ENCODE measurements at places on chromosomes 3 and 15. TPM values are rescaled to one million over a fixed set of nuclear protein-coding genes. Genes with fewer than 3 reads are reported as not detected.

DNA sequence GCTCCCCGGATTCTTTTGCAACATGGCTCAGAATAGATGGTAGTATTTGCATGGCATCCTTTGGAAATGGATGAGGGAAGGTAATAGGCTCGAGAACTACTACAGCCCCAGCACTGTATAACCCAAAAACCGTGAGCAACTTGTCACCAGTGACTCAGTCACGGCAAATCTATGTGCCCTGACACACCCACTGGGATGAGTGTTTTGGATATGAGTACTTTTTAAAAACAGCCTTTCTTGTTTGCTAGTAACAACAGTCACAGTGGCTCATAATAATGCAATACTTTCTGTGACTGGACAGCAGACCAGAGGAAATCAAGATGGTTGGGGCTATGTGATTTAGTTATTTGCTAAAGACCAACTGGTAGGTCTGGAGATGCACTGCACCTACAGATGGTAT, 299.6 kb downstream of the ULK4 start:
- DNase-seq = no peak
- H3K27ac ChIP-seq = no peak overlapping the region
- no peaks in the 10 kb centered on the region for H3K27me3 ChIP-seq
- no peak overlapping the region for H3K4me3 ChIP-seq

DNA sequence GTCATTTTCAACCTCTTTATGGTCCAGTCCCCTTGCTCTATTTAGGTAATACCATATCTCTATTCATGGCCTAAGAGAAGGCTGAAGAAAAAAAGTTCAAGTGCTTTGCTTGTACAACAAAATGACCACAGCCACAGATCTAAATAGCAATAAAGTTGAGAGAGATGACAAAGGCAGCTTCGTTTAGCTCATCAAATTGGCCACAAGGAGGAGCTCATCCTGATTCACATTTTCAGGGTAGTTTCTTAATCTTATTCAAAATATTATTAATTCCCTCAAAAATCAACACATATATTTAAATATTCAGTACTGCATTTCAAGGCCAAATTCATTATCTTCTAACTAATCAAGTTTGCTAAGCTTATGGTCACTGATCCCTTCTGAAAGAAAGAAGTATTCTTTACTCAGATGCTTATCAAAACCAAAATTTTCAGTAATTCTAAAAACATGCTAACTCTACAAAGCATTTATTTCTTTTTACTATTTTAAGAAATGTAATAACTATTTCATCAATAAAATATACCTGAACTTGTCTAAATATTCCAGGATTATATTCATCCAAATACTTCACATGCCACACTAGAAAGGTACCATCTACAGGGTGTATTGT, 85.5 kb downstream of the DMXL2 start:
- H3K27ac ChIP-seq = no peak overlapping the region
- H3K4me3 ChIP-seq = no peak overlapping the region
- no peaks in the 10 kb centered on the region for H3K4me1 ChIP-seq

GRCh38 chr15:56683908-56684307, 49.4 kb downstream of the ZNF280D start:
- no peak overlapping the region for H3K4me3 ChIP-seq
- H3K36me3 ChIP-seq = peaks cover 4% of the 10 kb centered on the region
- H3K27me3 ChIP-seq = no peaks in the 10 kb centered on the region
- H3K4me1 ChIP-seq = no peaks in the 10 kb centered on the region

DNA sequence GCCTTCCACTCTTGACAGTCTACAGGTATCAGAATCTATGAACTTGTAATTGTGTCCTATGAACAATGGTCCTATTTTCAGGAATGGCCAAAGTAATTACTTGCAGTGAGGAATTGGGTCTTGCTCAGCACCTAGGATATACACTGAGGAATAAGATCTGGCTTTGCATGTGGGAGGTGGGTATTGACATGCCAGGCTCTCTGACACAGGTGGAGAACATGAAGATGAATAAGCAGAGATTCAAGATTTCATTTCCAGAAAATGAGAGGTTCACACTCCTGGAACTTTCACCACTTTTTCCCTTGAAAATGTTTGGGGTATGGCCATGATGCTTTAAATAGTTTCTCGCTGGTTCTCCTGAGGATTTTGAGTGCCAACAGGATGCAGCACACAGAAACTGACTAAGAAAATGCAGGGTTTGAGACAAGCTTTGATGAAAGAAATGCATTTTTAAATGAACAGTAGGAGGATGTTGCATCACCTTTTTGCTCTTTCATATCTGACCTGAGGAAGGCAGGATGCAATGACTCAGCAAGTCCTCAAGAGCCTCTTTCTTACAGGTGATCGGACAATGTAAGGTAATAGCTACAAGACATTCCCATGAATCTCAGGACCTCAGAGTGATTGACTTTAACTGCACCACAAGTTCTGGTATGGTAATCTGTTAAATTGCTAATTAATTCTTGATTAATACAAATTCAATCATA, 3.7 kb downstream of the HRG start:
- H3K27me3 ChIP-seq = no peaks in the 10 kb centered on the region
- no peaks in the 10 kb centered on the region for H3K36me3 ChIP-seq
- no peak overlapping the region for H3K27ac ChIP-seq
- no peaks in the 10 kb centered on the region for H3K4me1 ChIP-seq
- DNase-seq = no peak
- H3K4me3 ChIP-seq = no peak overlapping the region

GRCh38 chr3:30761374-30761773, 133.1 kb downstream of the GADL1 start:
- no peak for DNase-seq
- H3K36me3 ChIP-seq = no peaks in the 10 kb centered on the region
- H3K27ac ChIP-seq = no peak overlapping the region
- H3K4me3 ChIP-seq = no peak overlapping the region

DNA sequence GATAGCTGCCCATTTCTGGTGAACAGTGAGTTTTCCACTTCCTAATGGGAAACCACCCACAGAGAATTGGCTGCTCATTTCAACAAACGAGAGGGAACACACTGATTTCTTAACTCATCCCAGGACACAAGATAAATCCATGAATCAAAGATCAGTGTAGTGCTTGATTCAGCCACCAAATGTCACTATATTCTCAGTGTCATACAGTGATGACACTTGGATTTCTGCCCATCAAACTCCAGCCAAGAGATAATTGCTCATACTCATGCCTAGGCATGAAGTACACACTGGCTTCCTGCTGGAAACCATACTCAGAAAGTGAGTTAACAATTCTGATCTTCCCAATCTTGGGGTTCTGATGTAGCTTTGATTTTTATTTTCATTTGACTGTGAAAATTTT, 35.4 kb upstream of the GRM7 start:
- H3K4me3 ChIP-seq = no peak overlapping the region
- no peaks in the 10 kb centered on the region for H3K36me3 ChIP-seq
- no peak overlapping the region for H3K27ac ChIP-seq
- H3K27me3 ChIP-seq = no peaks in the 10 kb centered on the region

DNA sequence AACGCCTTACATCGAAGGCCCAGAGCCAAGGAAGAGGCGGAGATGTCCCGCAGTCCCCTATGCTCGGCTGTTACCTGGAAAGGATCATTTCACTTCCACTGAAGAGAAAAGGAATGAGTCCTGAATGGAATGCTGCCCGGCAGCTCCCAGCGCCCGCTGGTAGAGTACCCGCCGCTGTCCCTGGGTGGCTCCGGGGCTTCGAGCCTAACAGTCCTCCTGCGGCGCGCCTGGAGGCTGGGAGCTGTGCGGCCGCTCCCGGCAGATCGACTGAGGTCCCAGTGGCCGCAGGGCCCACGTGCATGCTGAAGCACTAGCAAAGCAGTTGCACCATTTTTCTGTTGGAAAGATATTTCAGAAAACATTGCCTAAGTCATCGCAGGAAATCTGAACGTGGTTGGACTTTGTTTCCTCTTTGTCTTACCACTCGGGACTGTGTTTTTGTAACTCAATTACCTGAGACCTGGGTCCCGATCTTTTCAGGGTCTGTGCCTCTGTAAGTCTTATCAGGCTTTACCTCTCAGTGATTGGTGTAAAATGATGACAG, 984 bp downstream of the RNU6-1 start:
- peaks cover 9% of the 10 kb centered on the region for H3K4me1 ChIP-seq
- peaks cover 23% of the 10 kb centered on the region for H3K27me3 ChIP-seq
- peak; percentile 58 for DNase-seq
- H3K36me3 ChIP-seq = no peaks in the 10 kb centered on the region

- H3K4me3 ChIP-seq = peak overlapping the region; percentile 37
- H3K27ac ChIP-seq = peak overlapping the region; percentile 100
- no peaks in the 10 kb centered on the region for H3K27me3 ChIP-seq
Measured at GRCh38 chr15:92881211-92881754, 18.8 kb upstream of the CHD2 start.

GRCh38 chr15:56812961-56813360, 79.7 kb upstream of the ZNF280D start:
- no peak overlapping the region for H3K4me3 ChIP-seq
- no peaks in the 10 kb centered on the region for H3K27me3 ChIP-seq
- H3K27ac ChIP-seq = no peak overlapping the region
- no peaks in the 10 kb centered on the region for H3K36me3 ChIP-seq

- no peak overlapping the region for H3K4me3 ChIP-seq
- H3K36me3 ChIP-seq = no peaks in the 10 kb centered on the region
- no peak for DNase-seq
- no peaks in the 10 kb centered on the region for H3K4me1 ChIP-seq
- no peak overlapping the region for H3K27ac ChIP-seq
Measured at GRCh38 chr3:88028876-88029275, 29.9 kb downstream of the CGGBP1 start.

DNA sequence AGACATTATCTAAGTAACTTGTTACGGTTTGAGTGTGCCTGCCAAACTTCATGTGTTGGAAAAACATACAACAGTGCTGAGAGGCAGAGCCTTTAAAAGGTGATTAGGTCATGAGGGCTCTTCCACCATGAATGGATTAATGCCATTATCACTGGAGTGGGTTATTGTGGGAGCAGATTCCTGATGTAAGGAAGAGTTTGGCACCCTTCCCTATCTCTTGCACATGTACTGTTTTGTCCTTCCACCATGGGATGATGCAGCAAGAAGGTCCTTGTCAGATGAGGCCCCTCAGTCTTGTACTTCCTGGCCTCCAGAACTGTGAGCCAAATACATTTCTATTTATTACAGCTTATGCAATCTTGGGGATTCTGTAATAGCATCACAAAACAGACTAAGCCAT, 413.9 kb downstream of the EPHA3 start:
- H3K4me1 ChIP-seq = no peaks in the 10 kb centered on the region
- DNase-seq = no peak
- H3K27ac ChIP-seq = no peak overlapping the region
- no peak overlapping the region for H3K4me3 ChIP-seq

- no peak for DNase-seq
- peak overlapping the region; percentile 8 for H3K27ac ChIP-seq
- no peaks in the 10 kb centered on the region for H3K36me3 ChIP-seq
- no peak overlapping the region for H3K4me3 ChIP-seq
Measured at GRCh38 chr3:56761887-56762651, 39.7 kb downstream of the ARHGEF3 start.

GRCh38 chr15:52180196-52180835, 10.9 kb downstream of the GNB5 start:
- DNase-seq = no peak
- peaks cover 3% of the 10 kb centered on the region for H3K4me1 ChIP-seq
- H3K27ac ChIP-seq = peak overlapping the region; percentile 100
- no peaks in the 10 kb centered on the region for H3K36me3 ChIP-seq
- no peaks in the 10 kb centered on the region for H3K27me3 ChIP-seq

DNA sequence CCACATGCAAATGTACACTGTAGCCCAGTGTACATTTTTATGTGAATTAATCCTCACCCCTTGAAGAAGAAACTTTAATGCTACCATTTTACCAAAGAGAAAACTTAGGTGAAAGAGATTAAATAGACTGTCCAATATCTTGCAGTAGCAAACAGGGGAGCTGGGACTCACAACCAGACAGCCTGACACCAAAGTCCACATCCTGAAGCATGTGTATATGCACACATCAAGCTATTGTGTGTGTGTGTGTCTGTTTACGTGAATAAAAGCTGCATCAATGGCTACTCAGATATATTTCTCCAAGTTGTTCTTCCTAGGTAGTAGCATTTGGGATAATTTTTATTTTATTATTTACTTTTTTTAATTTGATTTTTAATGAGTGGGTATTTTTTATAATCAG, 6.7 kb downstream of the ANO10 start:
- no peak overlapping the region for H3K4me3 ChIP-seq
- H3K4me1 ChIP-seq = no peaks in the 10 kb centered on the region
- no peak overlapping the region for H3K27ac ChIP-seq
- no peaks in the 10 kb centered on the region for H3K36me3 ChIP-seq
- H3K27me3 ChIP-seq = no peaks in the 10 kb centered on the region
- DNase-seq = no peak

DNA sequence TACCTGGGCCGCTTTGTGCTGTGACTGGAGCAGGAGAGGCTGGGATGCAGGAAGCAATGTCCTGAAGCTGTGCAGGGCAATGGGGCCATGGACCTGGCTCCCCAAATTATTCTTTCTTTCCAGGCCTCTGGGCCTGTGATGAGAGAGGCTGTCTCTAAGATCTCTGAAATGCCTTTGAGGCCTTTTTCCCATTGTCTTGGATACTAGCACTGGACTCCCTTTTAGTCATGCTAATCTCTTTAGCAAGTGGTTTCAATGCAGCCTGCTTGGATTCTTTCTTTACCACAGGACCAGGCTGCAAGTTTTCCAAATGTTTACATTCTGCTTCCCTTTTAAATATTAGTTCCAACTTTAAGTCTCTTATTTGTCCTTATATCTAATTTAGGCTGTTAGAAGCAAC, 64.8 kb upstream of the SGO1 start:
- H3K4me1 ChIP-seq = no peaks in the 10 kb centered on the region
- no peaks in the 10 kb centered on the region for H3K36me3 ChIP-seq

DNA sequence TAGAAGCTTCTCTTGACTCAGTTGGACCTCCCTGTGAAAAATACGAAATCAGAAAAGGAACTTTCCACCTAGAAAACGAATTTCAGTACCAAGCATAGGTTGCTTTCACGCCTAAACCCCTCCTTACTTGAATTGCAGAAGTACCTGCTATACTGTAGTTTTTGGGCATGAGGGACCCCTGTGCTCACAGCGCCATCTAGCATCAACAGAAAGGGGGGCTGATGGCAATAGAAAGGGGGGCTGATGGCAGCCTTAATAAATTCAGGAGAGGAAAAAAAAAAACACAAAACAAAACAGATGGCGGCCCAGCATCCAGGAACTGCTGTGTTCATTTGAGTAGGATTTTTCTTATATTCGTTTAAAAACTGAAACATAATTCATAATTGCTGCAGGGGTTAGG, 96.7 kb downstream of the NPAP1 start:
- DNase-seq = no peak
- no peak overlapping the region for H3K27ac ChIP-seq

Gene HIGD2B
- total RNA-seq = not detected

Gene CEP70
- 84.0 TPM for total RNA-seq

Gene GPR62
- total RNA-seq = 0.16 TPM

Gene ALS2CL
- total RNA-seq = 22.9 TPM

Gene GAP43
- total RNA-seq = not detected

Gene PTH1R
- total RNA-seq = 4.7 TPM

Gene TLNRD1
- total RNA-seq = 21.6 TPM

Gene GANC
- total RNA-seq = 30.2 TPM
